Gastrocnemius medialis (tissue), 4 donors: ENCODE measurements at places on chromosomes 7 and 10. TPM values are rescaled to one million over a fixed set of nuclear protein-coding genes. Genes with fewer than 3 reads are reported as not detected.

The APBB1IP gene
- 0.97 TPM for total RNA-seq

The GCC1 gene
- total RNA-seq = 17.0 TPM

The CNTNAP2 gene
- not detected for total RNA-seq

DNA sequence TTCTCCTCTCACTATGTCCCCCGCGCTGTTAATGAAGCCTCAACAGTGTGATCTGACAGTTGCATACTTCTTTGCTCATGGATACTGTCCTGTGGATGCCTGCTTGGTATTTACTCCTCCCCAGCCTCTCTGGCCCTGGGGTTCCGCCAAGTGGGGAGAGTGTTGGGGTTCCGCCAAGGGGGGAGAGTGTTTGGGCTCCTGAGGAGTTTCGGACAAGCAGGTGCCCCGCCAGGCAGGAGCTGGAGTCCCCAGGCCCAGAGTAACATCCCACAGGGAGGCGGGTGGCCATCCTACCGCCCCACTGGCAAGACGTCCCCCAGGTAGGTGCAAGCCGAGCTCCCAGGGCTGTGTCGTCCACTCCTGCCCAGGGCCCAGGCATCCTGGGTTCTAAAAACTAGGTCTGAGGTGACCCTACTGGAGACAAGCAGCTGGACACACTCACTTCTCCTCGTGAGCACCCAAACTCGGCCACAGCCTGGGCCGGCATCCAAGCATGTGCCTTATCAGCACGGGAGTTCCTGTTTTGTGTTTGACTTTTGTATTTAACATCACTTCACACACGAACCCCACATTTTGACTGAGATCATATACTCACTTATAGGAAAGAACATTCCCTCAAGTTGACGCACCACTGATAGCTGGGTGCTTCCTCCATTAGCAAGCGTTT is 34.2 kb downstream of the CAMK2B start:
- H3K27me3 ChIP-seq = no peaks in the 10 kb centered on the region
- H3K36me3 ChIP-seq = no peaks in the 10 kb centered on the region
- H3K27ac ChIP-seq = peak overlapping the region; percentile 20
- peaks cover 40% of the 10 kb centered on the region for H3K4me1 ChIP-seq

DNA sequence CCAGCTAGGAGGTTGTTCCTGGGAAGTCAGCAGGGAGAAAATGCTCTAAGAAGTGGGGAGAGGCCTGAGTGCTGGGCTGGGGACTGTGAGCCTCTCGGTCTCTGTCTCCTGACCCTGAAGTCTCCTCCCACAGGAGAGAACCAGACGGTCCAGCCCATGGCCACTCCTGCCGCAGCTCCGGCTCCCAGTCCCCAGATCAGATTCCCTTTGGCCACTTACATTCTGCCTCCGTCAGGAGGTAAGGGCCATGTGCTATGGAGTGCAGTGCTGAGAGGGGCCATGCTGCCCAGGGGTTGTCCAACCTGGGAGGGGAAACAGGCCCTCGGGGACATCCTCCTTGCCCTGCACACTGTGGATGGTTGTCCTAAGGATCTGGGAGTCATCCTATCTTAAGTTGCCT is 21.3 kb upstream of the ZNF467 start:
- H3K27ac ChIP-seq = no peak overlapping the region
- H3K4me1 ChIP-seq = no peaks in the 10 kb centered on the region
- H3K4me3 ChIP-seq = no peak overlapping the region
- DNase-seq = no peak
- no peaks in the 10 kb centered on the region for H3K36me3 ChIP-seq

- H3K4me3 ChIP-seq = no peak overlapping the region
- H3K4me1 ChIP-seq = no peaks in the 10 kb centered on the region
- no peak for DNase-seq
- H3K36me3 ChIP-seq = no peaks in the 10 kb centered on the region
- H3K27ac ChIP-seq = no peak overlapping the region
Measured at GRCh38 chr7:28360739-28361138, 51.6 kb upstream of the CREB5 start.

DNA sequence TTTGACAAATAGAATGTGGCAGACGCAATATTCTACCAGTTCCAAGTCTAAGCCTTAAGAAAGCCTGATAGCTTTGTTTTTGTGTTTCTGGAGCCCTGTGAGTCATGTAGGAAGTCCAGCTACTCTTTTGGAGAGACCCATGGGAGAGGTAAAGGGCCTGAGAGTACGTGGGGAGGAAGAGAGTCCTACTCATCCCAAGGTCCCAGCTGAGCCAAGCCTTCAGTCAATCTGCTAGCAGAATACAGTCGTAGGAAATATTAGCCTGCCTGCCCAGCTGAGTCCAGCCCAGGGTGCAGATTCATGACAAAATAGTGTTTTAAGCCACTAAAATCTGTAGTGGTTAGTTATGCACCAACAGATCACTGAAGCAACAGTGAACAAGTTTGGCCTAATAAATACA is 9.0 kb upstream of the GNA12 start:
- H3K27me3 ChIP-seq = no peaks in the 10 kb centered on the region
- DNase-seq = no peak
- H3K27ac ChIP-seq = peak overlapping the region; percentile 59
- H3K36me3 ChIP-seq = no peaks in the 10 kb centered on the region
- H3K4me1 ChIP-seq = peaks cover 4% of the 10 kb centered on the region

DNA sequence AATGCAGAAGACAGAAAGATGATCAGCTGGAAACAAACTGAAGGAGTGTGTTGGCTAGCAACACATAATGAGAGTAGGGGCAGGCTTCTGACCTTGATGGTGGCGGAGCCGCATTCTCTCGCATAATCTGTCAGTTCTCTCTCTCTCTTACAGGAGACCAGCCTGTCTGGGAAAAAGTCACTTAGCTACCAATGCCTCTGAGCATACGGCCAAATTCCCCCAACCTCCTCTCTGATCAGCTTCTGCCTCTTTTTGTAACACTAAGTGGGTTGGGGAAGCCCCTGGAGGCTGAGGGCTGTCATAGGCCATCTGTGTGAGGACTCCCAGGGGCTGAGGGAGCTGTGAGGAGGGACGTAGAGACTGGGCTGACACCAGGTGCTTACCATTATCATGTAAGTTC is 104.6 kb downstream of the HIPK2 start:
- no peak for DNase-seq
- H3K4me1 ChIP-seq = peaks cover 5% of the 10 kb centered on the region
- H3K27ac ChIP-seq = no peak overlapping the region
- no peak overlapping the region for H3K4me3 ChIP-seq
- H3K27me3 ChIP-seq = no peaks in the 10 kb centered on the region

DNA sequence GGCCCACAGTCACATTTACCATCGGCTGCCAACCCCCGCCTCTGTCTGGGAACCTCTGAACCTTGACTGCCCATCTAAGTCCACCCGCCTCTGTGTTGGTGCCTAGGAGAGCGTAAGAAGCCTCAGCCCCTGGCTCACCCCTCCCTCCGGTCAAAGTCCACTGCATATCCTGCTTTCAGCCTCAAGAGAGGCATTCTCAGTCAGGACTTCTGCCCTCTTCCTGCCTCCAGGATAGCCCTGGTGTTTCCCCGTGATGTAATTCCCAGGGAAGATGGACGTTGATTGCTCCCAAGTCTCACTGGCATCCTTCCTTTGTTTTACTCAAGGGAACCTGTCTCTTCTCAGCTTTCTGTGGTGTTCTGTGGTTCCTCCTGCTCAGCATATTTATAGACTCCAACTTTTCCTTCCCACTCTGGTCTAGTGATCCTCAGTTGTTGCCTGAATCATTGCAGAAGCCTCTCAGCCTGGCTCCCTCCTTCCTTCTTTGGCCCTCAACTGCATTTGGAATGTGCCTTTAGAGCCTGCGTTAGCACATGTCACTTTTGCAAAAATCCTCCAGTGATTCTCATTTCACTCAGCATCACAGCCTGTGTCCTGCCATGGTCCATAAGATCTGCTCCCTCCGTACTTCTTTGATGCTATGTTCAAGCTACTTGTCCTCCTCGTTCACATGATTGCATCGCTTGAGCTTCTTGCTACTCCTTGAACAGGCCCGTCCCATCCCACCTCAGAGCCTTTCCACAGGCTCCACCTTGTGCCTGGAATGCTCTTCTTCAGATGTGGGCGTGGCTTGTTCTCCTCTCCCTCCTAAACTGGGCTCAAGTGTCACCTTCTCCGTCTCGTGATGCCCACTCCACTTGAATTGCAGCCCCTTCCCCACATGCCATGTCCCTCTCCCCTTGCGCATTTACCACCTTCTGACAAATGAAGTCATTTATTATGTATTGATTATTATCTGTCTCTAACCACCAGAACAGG is 124.2 kb downstream of the PLPP4 start:
- no peak for DNase-seq
- no peaks in the 10 kb centered on the region for H3K36me3 ChIP-seq
- H3K27me3 ChIP-seq = no peaks in the 10 kb centered on the region
- no peak overlapping the region for H3K27ac ChIP-seq

- no peak overlapping the region for H3K27ac ChIP-seq
- no peaks in the 10 kb centered on the region for H3K36me3 ChIP-seq
- H3K4me3 ChIP-seq = no peak overlapping the region
- H3K4me1 ChIP-seq = no peaks in the 10 kb centered on the region
- no peak for DNase-seq
- H3K27me3 ChIP-seq = no peaks in the 10 kb centered on the region
Measured at GRCh38 chr10:127534496-127534895, 14.6 kb upstream of the NPS start.

- no peak overlapping the region for H3K27ac ChIP-seq
- no peak overlapping the region for H3K4me3 ChIP-seq
- no peaks in the 10 kb centered on the region for H3K27me3 ChIP-seq
- no peaks in the 10 kb centered on the region for H3K36me3 ChIP-seq
- peaks cover 21% of the 10 kb centered on the region for H3K4me1 ChIP-seq
Measured at GRCh38 chr7:1026721-1027161, 17.6 kb upstream of the GPR146 start.

DNA sequence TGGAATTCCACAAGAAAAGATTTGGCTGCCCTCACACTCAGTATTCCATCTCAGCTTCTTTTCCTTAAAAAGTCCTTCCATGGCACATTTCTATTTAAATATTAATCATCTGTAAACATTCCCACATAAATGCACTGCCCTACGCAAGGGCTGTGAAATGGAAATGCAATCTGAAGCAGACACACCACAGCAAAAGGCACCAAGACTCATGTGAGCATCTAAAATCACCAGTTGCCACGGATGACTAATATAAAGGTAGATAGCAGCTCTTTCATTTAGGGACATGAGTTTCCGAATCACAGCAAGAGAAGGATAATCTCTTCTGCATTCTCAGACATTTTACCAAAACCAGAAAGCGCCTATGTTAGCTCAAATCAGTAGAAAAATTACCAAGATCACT is 31.6 kb downstream of the COA1 start:
- H3K36me3 ChIP-seq = no peaks in the 10 kb centered on the region
- H3K4me1 ChIP-seq = peaks cover 26% of the 10 kb centered on the region
- no peak overlapping the region for H3K27ac ChIP-seq
- DNase-seq = no peak
- H3K27me3 ChIP-seq = no peaks in the 10 kb centered on the region
